AG09319 (cell line): ENCODE measurements at places on chromosomes 6 and 20.

DNA sequence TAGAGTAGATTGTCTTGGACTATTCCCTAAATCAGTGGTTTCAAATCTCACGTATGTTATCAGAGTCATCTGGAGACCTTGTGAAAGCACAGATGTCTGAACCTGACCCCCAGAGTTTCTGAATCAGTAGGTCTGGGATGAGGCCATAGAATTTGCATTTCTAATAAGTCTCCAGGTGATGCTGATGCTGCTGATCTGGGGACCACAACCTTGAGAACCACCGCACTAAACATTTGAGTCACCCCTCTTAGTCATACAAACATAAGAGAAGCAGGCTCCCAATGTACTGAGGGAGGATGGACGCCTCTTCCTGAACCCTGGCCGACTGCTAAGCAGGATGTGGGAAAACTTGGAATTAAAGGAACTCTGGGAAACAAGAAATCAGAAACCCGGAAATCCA lies 187.8 kb upstream of the PRDM1 start:
- DNase-seq: peak; percentile 38

DNA sequence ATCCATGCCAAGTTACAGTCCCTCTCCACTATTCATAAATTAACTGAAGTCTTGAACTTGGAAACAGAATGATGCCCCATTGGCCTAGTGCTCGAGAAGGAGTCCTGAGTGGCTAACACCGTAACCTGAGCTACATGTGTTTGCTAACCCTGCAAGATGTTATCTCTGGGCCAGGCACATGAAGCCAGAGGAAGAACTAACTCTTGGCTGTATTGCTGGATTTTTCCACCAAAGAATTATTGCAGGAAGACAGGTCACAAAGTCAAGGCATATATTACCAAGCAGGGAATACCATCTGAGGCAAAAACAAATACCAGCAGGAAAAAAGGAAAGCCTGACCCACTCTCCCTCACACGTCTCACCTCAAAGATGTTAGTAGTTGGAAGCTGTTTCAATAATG lies 148.9 kb upstream of the PHACTR1 start:
- no peak for DNase-seq

DNA sequence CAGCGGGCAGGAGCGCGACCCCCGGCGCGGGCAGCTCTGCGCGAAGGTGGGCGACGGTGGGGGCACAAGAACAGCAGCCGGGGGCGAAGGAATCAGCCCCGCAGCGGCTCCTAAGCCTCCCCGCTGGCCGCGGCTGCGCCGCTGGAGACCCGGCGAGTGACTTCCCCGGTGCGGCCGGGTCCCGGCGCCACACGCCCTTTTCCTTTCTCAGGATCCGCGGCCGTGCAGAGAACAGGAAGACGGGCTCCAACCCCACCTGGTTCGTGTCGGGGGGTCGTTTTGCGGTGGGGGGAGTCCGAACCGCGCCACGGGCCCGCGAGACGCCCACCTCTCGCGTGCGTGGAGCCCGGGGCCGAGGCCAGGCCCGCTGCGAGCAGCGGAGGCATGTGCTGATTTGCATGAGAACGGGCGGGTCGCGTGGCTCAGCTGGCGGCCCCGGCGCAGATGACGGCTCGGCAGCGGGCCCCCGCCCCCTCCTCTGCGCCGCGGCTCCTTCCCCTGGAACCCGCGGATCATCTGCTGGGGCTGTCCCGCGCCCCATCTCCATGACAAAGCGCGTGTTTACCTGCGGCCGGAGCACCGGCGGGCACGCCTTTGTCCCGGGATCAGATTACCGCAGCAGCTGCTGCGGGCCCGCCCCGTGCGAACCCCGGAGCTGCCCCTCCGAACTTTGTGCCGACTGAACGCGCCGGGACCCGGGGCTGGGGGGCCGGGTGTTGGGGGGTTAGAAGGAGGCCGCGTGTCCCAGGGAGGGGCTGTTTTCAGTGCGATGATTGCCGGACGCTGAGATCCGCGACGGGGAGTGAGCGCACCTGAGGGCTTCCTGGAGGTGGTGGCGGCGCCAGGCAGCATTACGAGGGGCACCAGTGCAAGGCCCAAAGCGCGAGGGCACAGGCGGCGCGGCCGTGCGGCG lies 4.9 kb upstream of the DLL1 start:
- DNase-seq: no peak

- no peak for DNase-seq
Observed at GRCh38 chr20:21272679-21273078, 30.5 kb upstream of the XRN2 start.

GRCh38 chr6:153083869-153084268 lies 47.2 kb downstream of the RGS17 start:
- DNase-seq: no peak

GRCh38 chr6:72619883-72620696 lies 1.8 kb upstream of the KCNQ5 start:
- DNase-seq: no peak

GRCh38 chr20:53028337-53029007 lies 56.3 kb downstream of the TSHZ2 start:
- no peak for DNase-seq

GRCh38 chr6:17998442-17998841 lies 11.0 kb upstream of the KIF13A start:
- DNase-seq: no peak

DNA sequence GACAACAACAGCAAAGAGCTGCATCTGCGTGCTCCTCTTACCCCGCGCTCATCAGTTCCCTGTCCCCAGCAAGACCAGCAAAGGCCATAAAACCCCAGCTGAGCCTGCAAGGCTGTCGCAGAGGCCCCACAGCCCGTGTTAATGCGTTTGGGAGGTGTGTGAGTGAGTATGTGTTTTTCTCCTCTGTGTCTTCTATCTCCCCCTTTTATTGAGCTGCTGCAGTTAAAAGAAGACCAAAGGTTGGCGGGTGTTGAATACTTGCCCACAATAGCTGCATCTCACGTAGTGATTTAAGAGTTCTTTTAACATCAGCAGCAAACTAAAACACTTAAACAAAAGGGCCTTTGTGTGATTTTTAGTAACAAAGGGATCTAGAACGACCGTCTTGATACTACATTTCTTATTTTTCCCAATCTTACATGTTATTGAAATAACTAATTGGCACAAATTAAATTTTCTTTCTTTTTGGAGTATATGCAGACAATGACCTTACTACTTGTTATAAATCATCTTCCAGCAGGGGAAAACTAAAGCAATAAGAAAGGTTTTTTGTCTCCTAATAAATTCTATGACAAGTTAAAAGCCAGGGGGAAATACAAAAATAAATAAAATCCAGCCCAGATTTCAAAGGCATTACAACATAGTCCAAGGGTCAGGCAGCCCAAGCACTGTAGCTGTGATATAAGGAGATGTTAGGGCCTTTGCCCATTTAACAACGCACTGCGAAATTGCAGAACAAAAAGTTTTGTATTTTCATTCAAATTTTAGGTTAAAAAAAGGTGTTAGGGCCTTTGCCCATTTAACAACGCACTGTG lies 27.2 kb upstream of the CNKSR3 start:
- no peak for DNase-seq
